ENCODE measurements at places on chromosomes 2 and 18. TPM values are rescaled to one million over a fixed set of nuclear protein-coding genes. Genes with fewer than 3 reads are reported as not detected.

ELOA2 gene
- total RNA-seq, result not detected

STPG4 gene
- not detected for total RNA-seq

CD207 gene
- not detected for total RNA-seq

MOGAT1 gene
- not detected for total RNA-seq

DPP4 gene
- total RNA-seq, result 5.9 TPM

TOGARAM2 gene
- under 0.01 TPM for total RNA-seq

DUSP28 gene
- 3.4 TPM for total RNA-seq

SERPINB7 gene
- 4.2 TPM for total RNA-seq

ABCG8 gene
- not detected for total RNA-seq

VAMP5 gene
- total RNA-seq, result 106 TPM

PLEKHA3 gene
- total RNA-seq, result 2.7 TPM

UPP2 gene
- not detected for total RNA-seq
